CD4-positive, alpha-beta T cell treated with Interleukin-17A for 4 hours (primary cell): ENCODE measurements at places on chromosomes 11 and 22.

GRCh38 chr11:13135385-13136271 is 126.5 kb downstream of the RASSF10 start:
- no peak for DNase-seq

DNA sequence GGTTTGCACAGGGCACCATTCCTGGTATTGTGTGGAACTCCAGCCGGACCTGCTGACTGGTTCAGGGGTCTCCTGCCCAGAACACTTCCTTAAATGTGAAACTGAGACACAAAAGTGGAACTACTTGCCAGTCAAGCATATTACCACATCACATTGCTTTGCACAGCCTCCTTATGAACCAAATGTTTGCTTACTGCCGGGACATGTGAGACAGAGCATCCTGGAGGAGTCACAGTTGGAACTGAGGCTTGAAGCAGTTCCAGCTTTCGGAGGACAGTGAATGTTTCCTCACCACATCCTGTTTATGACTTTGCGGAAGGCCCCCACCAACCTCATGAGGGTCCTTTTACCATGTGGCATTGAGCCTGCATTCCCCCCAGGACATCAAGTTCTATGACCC is 105.8 kb upstream of the ARHGAP42 start:
- no peak for DNase-seq

- no peak for DNase-seq
These were observed 170.6 kb downstream of the SHANK2 start for GRCh38 chr11:71081704-71082230.

DNA sequence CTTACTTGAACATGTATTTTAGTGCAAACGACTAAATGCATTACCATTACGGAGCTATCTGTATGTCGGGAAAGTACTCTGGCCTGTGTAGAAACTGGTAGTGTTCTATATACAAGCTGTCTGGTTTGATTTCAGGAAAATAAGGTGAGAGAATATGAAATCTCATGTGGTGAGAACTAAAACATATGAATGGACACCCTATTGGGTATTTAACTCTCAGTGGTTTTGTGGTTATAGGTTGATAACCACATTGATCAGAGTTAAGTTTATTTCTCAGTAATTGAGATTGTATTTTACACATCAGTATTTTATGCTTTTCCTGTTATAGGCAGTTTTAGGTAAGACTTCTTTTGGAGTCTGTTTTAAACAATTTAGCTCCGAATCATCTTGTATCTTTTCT is 10.4 kb downstream of the ANO5 start:
- no peak for DNase-seq

- DNase-seq = no peak
These were observed 7.0 kb downstream of the CTSF start for GRCh38 chr11:66561178-66561974.

DNA sequence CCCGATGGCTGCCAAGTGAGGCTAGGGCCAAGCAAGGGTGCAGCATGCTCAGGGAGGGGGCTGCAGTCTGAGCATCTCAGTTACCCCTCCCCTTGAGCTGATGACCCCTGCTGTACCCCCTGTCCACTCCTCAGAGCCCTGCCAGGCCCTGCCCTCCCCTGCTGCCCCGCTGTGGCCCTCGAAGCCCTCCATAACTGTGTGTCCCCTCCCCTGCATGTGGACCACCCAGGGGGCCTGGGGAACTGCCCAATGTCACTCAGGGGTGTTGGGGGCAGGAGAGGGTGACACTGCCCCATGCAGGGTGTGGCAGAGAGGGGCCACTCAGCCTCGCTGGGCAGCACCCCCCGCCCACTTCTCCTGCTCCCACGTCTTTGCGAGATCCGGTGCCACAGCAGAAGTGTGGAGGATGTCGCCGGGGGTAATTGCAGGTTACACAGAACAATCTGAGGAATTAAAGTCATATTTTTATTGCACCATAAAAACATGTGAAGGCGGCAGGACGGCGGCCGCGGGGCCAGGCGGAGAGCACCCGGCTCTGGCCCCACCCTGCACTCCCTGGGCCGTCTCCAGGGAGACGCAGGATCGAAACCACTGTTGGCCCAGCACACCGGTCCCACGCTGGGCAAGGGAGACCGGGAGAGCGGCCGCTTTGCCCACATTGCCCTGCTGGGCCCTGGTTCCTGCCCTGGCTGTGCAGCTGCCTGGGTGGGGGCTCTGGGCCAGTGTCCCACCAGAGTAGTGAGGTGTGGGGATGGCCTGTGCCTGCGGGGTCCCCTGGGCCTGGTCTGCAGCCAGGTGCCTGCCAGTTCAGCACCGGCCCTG is 18.7 kb upstream of the GNB1L start:
- peak; percentile 1 for DNase-seq

DNA sequence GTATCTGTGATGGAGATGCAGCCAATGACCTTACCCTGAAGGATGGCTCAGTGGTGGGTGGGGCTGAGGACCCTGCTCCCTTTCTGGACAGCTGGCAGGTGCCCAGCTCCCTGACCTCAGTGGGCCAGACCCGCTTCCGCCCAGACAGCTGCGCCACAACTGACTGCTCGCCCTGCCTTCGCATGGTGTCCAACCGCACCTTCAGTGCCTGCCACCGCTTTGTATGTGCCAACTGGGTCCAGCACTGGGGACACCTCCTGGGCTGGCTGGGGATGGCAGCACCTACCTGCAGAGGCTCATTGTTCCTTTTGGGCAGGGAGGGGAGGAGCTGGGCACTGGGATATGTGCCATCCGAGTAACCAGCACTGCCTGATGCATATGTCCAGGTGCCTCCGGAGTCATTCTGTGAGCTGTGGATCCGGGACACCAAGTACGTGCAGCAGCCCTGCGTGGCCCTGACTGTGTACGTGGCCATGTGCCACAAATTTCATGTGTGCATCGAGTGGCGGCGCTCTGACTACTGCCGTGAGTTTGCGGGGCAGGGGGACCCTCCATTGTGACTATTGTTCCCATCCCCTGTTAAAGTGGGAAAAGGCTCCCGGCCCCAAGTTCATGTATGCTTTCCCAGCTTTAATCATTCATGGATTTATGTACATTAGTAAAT is 84.8 kb downstream of the OTOG start:
- DNase-seq = no peak
